ENCODE measurements at places on chromosomes 1 and 21.

GRCh38 chr1:905811-906599 lies 17.7 kb upstream of the SAMD11 start:
- DNase-seq = no peak

DNA sequence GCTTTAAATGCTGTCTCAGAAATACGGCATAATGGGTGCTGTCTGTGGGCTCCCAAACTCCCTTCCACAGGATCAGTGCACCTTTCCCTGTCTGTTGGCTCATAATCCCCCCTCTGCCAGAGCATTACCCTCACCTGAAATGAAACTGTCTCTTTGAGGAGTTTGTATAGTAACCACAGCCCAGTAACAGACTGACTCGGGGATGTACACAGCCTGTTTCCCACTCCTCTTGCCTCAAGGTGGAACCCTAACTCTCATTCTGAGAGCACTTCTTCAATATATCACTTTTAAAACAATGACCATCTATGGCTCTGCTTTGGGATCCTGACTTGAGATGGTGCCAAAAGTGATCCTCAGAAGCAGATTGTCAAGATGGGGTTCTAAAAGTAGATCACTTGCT lies 332.5 kb downstream of the AMY1C start:
- DNase-seq = no peak

GRCh38 chr1:169753549-169753948 lies 19.7 kb upstream of the SELE start:
- no peak for DNase-seq

DNA sequence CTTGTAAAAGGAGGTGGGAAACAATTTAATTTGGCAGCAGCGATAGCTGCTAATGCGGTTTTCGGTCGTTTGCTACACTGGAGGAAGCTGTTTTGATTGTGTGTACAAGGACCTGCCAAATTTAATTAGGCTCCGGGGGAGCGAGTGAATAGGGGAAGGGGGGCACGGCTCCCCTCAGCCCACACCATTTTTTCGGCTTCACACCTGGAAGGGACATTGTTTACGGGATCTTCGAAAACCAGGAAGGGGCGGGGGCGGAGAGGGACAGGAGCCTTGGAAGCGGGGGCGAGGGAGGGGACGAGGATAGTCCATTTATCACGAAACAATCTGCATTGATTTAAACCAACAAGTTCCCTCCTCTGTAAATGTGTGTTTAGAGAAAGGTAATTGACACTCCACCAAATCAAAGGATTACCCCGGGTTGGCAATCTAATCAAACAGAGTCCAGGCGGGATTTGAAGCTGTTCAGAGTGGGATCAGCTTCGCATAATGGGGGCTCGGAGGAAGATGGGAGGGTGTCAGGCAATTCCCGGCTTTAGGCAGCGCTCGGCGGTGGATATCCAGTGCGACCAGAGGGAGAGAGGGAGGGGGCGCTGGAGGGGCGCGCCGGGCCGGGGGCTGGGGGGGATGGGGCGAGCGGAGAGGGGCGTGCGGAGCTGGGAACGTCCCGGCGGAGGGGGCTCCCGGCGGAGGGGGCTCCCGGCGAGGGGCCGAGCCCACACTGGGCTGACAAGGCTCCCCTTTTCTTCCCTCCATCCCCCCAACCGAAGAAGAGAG lies 9.8 kb downstream of the PAX7 start:
- no peak for DNase-seq

DNA sequence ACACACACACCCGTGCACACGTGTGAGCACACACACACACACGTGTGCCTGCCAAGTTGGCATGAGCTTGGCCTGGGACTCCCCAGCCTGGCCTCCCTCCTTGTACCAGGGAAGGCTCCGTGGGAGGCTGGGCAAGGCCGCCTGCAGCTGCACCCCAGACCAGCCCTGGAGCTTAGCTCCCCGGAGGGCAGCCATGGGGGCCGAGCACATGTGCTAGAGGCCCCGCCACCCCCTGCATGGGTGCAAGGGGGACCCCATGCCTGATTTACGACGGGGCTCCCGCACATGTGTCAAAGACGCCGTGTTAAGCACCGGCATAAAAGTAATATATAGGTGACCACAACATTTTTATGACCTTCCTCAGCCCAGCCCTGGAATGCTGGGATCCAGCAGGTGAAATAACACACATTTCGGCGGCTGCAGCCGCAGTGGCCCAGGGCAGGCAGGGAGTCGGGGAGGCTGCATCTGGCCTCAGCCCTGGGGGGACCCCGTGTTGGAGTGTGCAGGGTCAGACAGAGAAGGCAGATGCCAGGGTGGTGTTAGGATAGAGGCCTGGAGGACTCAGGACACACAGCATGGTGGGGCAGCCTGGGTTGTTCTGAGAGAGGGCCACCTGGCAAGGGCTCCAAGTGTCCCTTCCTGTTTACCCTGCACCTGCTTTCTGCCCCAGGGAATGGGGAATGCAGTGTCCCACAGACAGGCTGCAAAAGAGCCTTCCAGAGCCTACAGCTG lies 56.3 kb downstream of the WNT9A start:
- no peak for DNase-seq

DNA sequence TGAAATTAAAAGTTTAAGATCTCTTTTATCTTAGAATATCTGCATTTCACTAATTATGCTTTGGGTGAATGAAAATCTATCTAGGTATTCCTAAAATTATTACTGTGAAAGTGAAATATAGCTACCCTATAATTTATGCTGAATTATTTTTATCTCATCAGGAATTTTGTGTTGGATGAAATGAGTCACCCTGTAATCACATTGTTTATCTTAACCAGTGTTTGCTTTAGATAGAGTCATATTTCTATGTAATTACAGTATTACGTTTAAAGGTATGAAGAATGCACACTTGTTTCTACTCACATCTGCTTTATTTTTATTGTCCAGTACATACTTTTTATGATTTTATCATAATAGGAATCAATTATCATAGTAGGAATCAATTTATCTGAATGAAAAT lies 249.2 kb downstream of the NCAM2 start:
- no peak for DNase-seq

- peak; percentile 34 for DNase-seq
Observed at GRCh38 chr1:185520188-185520920, 203.3 kb upstream of the IVNS1ABP start.

- no peak for DNase-seq
Observed at GRCh38 chr1:195130598-195130997, 1477.6 kb downstream of the KCNT2 start.

- no peak for DNase-seq
Observed at GRCh38 chr1:36956570-36956969, 77.7 kb downstream of the GRIK3 start.

DNA sequence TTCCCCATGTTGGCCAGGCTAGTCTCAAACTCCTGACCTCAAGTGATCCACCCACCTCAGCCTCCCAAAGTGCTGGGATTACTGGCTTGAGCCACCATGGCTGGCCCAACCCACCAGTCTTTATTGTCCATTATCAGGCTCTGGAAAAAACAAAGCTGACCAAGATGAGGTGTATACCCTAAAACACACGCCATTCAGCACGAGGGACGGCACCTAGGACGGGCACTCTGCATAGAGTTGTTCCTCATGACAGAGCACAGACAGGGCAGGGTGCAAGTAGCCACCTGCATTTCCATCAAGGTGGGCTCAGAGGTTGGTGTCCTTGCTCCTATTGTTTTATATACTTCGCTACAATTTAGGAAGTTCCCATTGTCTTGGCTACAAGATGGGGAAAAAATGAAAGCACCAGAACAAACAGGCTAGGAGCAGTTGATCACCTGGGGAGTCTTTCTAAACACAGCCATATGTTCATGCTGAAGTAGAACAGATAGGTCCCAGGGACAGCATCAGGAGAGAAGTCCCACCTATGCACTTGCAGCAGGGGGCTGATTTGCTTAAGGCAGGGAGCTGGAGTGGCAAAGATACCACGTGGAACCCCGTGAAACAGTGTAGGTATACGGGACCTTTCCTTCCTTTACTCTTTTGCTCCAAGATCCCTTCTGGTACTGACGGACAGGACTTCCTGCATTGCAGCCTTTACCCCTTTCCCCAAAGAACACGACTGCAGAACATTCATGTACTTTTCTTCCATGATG lies 4.5 kb downstream of the KRTCAP2 start:
- no peak for DNase-seq

DNA sequence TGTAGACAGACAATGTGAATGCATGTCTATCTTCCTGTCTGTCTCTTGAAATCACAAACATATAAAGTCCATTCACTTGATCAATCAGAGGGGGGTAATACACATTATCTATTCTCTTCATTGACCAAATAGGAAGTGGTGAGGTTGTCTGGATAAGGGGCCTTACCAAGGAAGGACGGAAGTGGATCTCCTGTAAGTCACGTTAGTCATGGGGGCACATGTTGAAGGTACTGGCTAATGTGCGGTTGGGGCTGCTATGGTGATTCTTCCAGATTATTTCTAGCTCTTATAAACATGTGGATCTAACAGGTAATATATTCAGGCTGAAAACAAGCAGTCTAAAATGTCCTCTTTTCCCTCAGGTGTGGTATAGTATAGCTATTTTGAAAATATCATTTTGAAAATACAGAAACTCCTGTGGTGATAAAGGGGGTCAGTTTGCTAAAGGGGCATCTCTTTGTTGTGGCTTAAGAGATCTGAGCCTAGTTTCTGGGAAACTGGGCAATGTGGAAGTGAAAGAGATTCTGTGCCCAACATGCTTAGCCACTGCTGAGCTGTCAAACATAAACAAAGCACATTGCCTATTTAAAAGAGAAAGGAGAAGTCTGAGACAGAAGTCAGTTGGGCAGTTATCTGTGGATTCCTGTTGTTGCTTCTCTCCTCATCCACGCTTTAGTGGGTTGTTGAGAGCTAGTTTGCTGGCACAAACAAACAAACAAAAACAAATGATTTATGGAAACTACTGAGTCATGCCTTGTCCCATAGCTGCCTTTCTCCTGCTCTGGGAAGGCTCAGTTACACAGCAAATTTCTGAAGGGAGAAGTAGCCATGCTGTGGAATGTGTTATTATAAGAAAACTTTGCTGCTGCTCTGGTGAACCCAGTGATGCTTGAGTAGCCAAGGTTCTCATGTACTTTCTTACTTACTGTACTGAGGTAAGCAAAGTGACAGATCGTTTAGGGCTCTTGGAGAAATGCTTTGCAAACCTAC lies 166.9 kb downstream of the HLX start:
- DNase-seq = no peak
